ENCODE measurements at places on chromosomes 5 and 9.
A peak's percentile ranks its signal among the peaks of the same experiment; 100 is the strongest.

DNA sequence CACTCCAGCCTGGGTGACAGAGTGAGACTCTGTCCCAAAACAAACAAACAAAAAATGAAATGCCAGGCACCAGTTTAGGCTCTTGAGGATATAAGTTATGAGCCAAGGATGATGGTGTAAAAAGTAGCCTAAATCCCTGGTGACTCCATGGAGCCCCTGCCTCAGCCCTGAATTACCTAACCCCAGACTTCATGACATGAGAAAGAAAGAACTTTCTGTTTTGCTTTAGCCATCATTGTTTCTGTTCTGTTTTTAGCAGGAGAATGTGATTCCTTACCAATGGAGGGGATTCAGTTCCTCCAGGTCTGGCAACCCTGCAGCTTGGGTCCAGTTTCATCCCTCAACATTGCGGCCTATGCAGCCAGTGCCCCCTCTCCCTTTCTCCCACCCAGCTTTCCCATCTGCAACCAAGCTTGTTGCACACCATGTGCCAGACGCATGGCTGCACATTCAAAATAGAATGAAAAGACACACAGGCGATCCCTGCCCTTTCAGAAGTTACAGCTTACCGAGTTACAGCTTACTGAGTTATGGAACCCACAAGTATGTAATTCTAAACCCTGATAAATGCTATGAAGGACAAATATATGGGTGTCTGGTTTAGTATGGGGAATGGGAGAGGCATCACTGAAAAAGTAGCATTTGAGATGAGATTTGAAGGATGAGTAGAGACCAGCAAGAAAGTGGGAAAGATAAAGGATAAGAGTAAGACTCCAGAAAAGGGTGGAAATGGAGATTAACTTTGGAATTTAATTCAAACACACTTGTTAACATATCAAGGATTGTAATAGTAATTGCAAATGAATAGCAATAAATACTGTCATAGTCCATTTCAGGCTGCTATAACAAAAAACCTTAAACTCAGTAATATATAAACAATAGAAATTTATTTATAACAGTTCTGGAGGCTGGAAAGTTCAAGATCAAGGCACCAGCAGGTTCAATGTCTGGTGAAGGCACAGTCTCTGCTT lies 6.0 kb upstream of the SEMA5A start:
- no peak for DNase-seq

GRCh38 chr9:107647141-107647540 lies 157.6 kb upstream of the KLF4 start:
- DNase-seq = no peak

- no peak for DNase-seq
Observed at GRCh38 chr5:17727098-17727497, 92.8 kb downstream of the TAF11L14 start.

GRCh38 chr5:131994533-131995226 lies 16.8 kb downstream of the ACSL6 start:
- no peak for DNase-seq

DNA sequence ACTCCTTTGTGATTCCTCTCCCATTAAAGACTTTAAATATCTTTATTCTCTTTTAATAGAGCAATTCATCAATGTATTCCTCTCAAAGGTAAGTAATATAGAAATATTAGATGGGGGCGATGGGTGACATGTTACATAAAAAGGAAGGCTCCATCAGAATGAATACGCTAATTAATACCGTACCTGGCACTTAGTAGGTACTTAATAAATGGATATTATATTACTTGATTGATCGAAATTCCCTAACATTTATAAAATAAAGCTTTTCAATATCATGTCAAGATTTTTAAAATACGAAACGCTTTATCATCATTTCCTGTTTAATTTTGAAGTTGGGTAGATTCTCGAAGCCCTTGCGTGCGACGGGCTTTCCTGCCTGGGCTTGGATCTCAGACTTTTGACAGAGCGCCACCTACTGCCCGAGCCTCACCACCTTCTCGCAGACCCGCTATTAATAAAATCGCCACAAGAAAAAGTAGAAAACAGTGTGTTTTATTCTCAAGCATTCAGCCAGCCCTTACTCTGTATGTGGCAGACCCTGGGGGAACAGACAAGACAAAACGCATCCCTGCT lies 99.4 kb downstream of the C5orf15 start:
- peak; percentile 79 for DNase-seq

DNA sequence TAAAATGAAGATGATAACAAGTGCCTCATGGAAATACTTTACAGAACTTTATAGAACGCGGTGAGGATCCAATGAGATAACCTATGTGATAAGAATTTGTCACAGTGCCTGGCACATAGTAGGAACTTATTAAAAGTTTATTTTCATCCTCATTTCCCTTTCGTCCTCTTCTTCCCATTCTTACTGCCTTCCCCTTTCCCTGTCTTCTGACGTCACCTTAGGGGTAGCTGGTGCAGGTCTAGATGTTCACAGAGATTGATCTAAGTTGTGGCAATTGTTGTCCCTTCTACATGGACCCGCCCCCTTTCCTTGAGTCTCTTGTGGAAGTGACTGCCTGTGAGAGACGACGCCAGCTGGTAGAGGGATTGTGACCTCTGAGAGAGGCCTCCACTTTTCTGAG lies 46.5 kb upstream of the NTRK2 start:
- DNase-seq = no peak

DNA sequence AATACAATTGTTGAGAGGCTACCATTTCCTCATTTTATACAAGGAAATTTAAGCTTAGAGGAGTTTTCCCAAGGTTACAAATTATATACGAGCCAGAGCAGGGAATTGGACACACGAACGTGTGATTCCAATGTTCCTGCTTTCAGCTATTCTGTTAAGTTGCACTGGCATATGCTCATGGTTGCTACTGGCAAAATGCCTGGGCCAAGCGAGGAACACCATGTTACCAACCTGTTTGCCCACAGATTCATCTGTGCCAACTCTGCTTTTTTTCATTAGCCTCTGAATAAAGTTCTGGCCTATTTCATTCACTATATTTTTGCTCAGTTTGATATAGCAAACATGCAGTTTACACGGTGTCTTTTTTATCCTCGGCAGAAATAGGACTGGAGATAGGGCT lies 5.1 kb upstream of the C5orf46 start:
- no peak for DNase-seq

DNA sequence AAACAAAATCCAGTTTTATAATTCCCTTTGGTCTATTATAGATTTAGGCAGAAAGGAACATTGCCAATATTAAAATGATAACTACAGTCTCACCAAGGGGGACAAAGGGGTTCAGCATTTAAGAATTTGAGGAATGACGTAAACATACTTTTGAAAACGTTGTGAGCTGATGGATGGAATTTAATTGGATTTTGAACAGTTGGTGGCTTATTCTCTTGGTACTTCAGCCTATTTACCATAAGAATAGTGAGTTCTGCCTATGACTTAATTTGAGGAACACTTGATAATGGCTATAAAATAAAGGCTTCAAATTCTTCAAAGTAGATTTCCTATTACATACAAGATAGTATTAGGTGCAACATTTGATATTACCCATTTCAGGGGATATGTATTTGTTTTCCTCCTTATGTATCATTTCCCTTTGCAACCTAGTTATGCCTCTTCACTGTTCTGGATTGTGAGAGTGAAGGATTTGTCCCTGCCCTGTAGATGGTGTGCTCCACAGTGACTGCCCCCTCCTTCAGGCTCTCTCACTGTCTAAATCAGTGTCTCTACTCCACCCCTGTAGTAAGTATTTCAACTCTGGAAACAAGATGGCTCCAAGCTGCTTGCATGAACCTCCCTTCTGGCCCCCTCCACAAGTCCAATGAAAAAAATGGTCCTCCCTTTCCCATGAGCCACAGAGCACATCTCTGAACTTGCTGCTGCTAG lies 225.6 kb downstream of the ARHGEF28 start:
- DNase-seq = no peak

DNA sequence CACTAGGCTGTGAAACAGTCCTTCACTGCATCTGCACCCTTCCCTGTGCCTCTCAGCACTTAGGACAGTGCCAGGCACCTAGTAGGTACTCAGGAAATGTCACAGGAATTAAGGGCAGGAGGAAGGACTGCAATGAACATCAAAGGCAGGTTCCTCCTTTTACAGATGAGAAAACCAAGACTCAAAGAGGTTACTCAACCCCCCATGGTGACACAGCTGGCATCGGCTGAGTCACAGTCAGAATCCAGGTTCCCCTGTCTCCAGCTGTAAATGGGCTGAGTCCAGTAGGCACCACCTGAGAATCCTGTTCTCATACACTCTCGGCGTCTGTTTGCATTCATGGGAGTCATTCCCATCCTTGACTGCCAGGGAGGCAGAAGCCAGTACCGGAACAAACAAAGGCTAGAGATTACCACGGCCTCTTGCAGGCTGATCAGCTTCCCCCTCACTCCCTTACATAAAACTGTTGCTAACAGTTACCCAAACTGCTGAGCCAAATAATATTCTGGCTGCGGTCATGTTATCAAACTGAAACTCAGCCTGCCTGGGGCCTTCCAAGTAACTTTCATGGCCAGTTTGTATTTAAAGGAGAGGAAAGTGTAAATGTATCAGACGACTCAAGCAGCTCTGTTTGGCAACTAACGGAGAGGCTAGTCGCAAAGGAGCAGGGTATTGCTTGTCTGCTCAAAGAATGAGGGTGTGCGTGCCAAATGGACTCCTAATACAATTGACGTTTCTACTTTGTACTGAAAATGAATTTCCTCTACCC lies 201.7 kb downstream of the PAPPA start:
- DNase-seq = no peak

GRCh38 chr9:101093620-101094019 lies 65.1 kb downstream of the PLPPR1 start:
- DNase-seq = no peak

DNA sequence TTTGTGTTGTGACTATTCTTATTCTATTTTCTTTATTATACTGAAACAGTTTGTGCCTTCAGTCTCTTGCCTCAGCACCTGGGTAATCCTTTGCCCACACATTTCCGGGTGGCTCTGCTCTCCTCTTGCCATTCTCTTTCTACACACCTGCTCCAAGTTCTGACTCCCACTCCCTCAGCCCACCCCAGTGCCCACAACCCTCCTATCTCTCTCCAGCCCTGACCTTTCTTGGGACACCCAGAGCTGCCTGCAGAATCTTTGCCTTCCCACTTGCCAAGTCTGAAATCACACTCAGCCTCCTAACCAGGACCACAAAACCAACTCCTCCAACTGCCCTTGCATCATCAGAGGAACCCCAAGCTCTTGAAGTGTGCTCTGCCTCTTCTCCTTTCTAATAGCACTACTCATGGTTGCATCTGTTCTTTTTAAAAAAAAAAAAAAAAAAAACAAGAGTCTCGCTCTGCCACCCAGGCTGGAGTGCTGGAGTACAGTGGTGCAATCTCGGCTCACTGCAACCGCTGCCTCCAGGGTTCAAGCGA lies 4.1 kb downstream of the SWI5 start:
- DNase-seq = no peak

GRCh38 chr5:151056379-151057325 lies 24.2 kb downstream of the TNIP1 start:
- DNase-seq = no peak

GRCh38 chr9:85547599-85547998 lies 194.2 kb downstream of the AGTPBP1 start:
- DNase-seq = no peak

- DNase-seq = no peak
Observed at GRCh38 chr9:118281772-118282171, 577.6 kb downstream of the TLR4 start.

DNA sequence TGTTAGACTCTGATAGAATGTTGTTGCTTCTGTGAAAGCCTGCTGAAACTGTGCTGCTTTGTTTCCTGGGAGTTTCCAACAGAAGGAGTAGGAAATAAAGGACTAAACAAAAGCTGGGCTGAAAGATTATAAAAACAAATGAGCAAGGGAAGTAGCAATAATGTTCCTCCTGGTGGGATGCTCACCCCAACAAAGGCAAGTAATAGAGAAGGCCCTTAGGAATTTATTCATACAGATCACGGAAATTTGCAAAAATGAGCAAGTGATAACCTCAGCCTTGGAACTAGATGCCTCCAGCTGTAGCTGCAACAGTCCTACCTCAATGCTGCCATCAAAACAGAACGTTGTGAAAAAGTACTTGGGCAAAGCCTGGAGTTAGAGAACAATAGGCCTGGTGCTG lies 1248.0 kb upstream of the C9orf72 start:
- no peak for DNase-seq

GRCh38 chr5:62431735-62432620 lies 19.4 kb downstream of the IPO11 start:
- no peak for DNase-seq

DNA sequence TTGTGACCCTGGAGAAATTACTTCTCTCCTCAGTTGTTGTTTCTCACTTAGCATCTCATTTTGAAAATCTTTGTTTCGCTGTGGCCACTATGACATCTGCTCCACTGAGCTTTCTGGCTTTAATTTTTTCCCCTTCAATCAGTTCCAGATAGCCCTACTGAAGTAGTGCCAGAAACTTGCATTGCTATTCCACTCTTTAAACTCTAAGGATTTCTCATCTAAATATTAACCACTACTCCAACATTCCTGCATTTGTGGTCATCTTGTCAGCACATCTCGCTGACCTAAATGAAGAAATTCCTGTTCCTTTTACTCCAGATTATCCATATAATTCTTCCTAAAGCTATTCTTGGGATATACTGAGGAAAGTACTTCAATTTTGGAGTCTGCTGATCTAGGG lies 15.3 kb upstream of the NOL6 start:
- no peak for DNase-seq

GRCh38 chr5:59709846-59710245 lies 183.7 kb downstream of the PDE4D start:
- DNase-seq = no peak

DNA sequence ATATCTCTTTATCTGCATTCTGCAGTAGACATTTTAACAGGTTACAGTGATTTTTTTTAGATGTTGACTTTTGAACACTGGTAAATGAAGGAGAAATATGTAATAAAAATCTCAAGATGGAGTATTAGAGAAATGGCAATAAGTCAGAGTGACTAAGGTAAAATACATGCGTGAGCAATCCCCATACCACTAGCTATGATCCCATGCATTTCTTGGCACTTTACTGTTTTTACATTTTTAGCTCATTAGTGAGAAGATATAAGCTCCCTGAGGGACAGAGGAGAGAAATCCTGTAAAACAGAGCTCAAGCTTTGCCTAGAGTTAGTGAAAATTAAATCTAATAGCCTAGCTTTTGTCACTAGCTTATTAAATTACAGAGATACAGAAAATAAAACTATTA lies 181.9 kb upstream of the TRPM3 start:
- DNase-seq = no peak

GRCh38 chr9:103942651-103943050 lies 151.5 kb upstream of the SMC2 start:
- DNase-seq = no peak

DNA sequence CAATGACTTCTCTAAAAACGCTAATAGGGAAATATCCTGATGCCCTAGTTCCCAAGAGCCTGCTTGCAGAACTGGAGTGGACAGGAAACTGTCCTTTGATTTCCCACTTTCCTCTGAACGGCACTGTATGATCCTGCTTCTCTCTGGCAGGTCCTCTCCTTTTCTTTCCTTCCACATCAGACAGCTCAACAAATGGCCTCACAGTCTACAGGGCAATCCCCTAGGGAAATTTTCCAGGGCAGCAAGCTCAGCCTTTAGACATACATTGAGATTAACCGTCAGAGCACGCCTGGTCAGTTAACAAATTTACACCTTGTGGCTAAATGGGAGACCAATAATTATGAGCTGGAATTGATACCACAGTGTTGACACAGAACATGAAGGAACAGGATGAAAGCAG lies 164.9 kb downstream of the SLC24A2 start:
- peak; percentile 27 for DNase-seq

Data from nephron progenitor cell (in vitro differentiated cells).